ENCODE measurements at places on chromosomes 12 and 14.

- DNase-seq, result no peak
Measured at GRCh38 chr12:51028126-51028812, 2.1 kb upstream of the SLC11A2 start.

DNA sequence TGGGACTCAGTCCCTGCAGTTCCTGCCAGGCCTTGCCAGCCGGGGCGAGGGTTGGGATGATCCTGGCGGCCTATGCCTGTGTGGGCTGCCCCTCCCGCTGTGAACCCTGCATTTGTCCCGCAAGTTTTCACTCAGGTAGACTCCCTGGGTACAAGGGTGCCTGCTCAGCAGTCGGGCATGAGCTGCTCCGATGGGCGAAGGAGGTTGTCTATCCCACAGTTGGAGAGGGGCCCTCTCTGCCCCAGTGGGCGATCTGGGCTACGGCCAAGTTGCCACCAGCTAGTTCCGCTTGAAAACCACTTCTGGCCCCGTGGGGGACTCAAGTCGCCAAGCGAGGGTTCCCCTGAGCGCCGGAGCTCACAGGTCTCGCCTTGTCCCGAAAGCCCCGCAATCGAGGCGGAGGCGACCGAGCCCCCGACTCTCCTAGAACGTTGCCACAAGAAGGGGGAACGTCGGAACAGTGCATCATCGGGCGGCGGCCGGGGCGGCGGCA is 365 bp upstream of the TPI1 start:
- DNase-seq, result no peak

- no peak for DNase-seq
Measured at GRCh38 chr14:54606631-54607133, 39.8 kb downstream of the SAMD4A start.

- DNase-seq, result peak; percentile 86
Measured at GRCh38 chr12:47867495-47867941, 37.3 kb downstream of the VDR start.

DNA sequence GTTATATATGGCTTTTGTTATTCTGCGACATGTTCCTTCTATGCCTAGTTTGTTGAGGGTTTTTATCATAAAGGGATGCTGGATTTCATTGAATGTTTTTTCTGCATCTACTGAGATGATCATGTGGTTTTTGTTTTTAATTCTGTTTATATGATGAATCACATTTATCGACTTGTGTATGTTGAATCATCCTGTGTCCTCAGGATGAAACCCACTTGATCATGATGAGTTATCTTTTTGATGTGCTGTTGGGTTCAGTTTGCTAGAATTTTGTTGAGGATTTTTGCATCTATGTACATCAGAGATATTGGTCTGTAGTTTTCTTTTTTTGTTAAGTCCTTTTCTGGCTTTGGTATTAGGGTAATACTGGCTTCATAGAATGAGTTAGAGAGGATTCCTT is 291.2 kb downstream of the AKAP6 start:
- peak; percentile 50 for DNase-seq
